Fibroblast of skin of left quadriceps (primary cell): ENCODE measurements at places on chromosomes 2 and 18.
A peak's percentile ranks its signal among the peaks of the same experiment; 100 is the strongest.

DNA sequence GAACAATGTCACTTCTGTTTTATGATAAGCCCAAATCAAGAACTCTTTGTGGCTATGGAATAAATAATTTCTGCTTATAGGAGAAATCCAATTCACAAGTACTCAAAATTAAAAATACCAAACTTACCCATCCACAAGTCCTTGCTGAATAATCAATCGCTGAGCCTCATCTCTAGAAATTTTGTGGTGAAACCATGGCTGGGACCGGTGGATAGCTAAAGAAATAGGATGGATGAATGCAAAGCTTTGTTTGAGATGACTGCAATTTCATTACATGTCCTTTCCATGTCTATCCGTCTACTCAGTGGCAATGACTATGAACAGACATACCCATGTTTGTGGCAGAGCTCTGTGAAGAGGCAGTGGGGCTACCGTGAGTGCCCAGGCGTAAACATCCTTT lies 124.4 kb downstream of the GRB14 start:
- no peak for DNase-seq

GRCh38 chr2:216074794-216075193 lies 6.8 kb downstream of the PECR start:
- DNase-seq, result no peak

DNA sequence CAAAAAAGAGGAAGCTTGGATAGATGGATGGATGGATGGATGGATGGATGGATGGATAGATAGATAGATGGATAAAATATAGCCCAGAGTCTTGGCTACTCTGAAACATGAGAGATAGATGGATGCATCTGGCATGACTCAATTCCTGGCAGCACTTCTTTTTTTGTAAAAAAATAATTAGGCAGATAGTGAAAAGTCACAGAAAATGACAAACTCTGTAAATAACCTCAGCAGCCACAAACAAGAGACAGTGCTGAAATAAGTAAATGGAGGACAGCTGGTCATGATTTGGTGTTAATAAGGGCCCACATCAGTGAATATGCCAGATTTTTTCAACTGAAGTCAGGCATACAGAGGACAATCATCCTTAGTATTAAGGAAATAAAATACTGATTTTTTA lies 585.0 kb upstream of the GCFC2 start:
- DNase-seq, result no peak

- no peak for DNase-seq
Observed at GRCh38 chr18:56962322-56962721, 184.6 kb upstream of the BOD1L2 start.

DNA sequence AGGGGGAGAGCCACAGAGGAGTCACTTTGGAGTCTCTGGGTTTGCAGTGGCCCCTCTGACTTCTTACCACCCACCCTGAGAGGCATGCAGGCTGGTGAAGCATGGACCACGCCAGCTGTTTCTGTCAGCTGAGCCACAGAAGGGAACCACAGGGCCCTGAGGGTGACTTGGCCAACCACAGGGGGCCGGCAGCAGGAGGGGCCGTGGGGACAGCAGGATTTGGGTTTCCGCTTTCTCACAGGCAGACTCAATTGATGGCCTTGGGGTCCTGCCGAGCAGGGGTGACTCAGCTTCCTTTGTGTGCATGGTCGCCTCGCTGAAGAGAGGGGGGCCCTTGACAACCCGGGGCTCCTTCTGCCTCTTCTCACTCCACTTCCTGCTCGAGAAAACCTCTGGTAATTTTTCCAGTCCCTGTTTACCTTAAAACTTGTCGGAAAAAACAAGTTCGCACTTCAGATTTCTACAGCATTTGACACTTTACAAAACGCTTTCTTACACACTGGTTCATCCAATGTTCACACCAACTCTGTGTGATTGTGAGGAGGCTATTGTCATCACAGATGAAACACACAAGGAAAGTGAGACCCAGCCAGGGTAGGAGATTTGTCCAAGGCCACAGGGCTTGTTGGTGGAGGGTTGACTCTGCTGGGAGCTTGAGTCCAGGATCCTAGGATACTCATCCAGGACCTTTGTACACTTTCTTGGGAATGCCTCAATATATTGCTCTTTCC lies 311.2 kb downstream of the LPIN1 start:
- no peak for DNase-seq

DNA sequence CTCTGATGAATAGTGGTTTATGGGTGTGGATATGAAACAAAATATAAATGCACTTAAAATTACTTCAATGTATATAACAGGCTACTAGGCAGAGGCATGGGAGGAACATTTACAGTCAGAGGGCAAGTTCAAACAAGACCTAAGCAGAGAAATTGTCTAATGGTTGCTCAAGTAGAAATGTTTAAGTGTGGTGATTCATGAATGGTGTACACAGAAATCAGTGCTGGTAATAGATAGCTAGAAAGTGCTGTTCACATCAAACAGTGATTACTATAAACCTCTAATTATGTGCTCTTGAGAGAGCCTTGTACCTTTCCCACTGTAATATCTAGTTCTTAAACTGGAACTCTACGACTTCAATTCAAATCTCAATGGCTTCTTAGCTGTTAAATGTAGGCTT lies 485.1 kb downstream of the NRXN1 start:
- DNase-seq, result no peak

DNA sequence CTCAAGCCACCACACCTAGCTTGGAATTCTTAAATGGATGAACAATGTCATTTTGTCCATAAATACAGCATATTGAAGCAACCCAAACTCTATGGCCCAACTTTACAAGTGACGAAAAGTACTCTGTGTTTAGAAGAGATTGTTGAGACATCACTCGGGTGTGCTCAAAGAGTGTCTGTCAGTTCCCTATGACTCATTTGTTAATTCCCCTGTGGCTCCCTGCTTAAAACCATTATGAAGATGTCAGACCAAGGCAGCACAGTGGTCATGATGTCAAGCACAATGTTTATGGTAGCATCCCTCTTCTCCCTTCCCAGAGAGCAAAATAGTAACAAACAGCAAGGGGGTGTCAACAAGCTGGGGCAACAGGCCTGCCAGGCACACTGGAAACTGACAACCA lies 3.0 kb downstream of the LYG1 start:
- DNase-seq, result peak; percentile 4
